ENCODE measurements at places on chromosomes 6 and 20.
A peak's percentile ranks its signal among the peaks of the same experiment; 100 is the strongest.

- peak; percentile 99 for DNase-seq
Observed at GRCh38 chr20:5657190-5657875, 92.9 kb upstream of the SHLD1 start.

GRCh38 chr20:13118676-13119075 is 102.4 kb upstream of the ISM1 start:
- no peak for DNase-seq

GRCh38 chr6:147204843-147205311 is 660 bp downstream of the STXBP5 start:
- no peak for DNase-seq

- peak; percentile 46 for DNase-seq
Observed at GRCh38 chr20:57582432-57583288, 21.8 kb downstream of the PCK1 start.

- no peak for DNase-seq
Observed at GRCh38 chr6:44301106-44301505, 12.0 kb downstream of the AARS2 start.

- no peak for DNase-seq
Observed at GRCh38 chr6:168441434-168442391, 729 bp downstream of the SMOC2 start.

GRCh38 chr20:39853636-39854035 is 835.4 kb downstream of the MAFB start:
- DNase-seq = peak; percentile 92

DNA sequence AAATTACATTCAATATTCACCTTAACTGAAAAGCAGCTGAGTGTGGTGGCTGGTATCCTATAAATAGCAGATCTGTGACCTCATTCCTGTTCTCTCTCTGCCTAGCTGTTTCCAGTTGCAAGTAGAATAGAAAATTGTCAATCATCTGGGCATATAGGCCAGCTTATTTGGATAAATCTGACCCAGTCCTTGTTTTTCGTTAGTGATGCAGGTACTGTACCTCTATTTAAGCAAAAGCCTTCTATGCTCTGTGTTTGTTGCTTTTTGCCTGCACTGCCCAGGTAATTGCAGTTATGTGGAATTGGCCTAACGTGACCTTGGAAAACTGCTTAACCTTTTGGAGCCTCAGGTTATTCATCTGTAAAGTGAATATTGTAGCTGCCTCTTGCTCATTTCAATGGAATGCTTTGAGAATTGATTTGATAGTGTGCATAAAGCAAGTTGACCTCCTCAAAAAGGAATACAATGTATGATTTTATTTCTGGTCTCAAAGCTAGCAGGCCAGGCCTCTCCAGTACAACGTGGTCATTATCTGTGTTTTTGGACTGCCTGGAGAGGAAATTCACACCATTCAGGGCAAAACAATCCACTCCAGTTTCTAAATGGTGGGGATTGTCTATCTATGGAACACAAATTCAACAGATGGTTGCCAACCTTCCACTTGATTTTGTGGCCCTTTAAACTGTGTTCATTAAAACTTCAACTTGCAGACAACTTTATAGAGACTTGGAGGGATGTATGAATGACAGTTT is 508.7 kb upstream of the CITED2 start:
- peak; percentile 66 for DNase-seq

DNA sequence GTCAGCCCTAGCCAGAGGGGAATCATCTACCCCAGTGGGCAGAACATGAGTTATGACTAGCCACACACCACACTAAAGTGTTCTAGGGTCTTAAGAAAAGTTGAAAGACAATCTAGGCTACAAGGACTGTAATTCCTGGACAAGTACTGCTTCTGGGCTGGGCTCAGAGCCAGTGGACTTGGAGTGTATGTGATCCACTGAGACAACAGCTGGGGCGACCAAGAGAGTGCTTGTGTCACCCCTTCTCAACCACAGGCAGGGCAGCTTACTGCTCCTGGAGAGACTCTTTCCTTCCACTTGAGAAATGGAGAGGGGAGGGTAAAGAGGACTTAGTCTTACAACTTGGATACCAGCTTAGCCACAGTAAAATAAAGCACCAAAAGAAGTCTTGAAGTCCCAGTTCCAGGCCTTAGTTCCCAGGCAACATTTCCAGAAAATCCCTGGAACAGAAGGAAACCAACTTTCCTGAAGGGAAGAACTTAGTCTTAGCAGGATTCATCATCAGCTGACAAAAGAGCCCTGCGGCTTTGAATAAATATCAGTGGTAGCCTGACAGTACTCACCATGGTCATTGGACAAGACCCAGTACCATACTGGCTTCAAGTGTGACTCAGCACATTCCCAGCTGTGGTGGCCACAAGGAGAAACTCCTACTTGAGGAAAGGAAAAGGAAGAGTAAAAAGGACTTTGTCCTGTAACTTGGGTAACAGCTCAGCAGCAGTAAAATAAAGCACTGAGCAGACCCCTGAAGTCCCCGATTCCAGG is 355.1 kb upstream of the ADGRB3 start:
- peak; percentile 45 for DNase-seq

- DNase-seq = peak; percentile 58
Observed at GRCh38 chr6:122717350-122717749, 62.2 kb upstream of the FABP7 start.

DNA sequence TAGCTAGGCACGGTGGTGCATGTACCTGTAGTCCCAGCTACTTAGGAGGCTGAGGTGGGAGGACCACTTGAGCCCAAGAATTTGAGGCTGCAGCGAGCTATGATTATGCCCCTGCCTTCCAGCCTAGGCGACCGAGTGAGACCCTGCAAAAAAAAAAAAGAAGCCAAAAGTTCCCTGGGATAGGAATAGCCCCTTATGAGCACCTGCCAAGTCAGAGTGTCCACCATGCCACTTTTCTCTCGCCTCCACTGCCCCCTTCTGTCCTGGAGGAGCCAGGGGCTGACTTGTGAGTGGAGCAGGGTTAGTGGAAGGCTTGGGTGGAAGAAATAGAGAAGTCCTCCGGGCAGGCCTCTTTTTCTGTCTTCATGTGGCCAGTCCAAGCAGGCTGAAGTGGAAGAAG is 12.1 kb upstream of the DDX27 start:
- no peak for DNase-seq

DNA sequence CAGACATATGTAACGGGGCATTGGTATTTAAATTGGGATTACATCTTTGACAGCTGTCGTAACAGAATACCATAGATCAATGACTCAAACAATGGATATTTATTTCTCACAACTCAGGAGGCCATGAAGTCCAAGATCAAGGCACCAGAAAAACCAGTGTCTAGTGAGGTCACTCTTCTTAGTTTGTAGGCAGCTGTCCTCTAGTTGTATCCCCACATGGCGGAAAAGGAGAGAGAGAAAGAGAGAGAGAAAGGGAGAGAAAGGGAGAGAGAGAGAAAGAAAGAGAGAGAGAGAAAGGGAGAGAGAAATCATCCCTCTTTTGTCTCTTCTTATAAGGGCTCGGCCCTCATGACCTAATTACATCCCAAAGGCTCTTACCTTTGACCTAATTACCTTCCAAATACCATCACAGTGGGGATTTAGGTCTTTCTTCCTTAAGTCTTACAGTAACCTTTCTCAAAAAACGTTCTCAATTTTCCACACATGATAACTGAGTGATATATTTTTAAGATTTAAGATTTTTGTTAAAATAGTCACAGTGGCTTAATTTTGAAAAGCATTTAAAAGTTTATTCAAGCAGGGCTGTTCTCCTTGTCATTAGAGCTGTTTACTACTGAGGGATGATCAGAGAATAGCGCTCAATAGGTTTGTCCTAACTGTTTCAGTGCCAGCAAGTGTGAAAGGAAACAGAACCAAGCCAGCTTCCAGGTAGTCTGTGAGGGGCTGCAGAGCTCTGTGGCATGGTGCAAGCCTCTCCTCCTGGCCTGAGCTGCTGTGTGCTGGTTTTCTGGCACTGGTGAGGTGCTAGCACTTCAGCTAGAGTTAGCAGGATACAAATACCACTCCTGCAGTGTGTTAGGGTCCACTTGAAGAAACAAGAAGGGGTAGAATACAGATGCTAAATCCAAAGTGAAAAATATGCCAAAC is 79.0 kb downstream of the IMPG1 start:
- DNase-seq = no peak

DNA sequence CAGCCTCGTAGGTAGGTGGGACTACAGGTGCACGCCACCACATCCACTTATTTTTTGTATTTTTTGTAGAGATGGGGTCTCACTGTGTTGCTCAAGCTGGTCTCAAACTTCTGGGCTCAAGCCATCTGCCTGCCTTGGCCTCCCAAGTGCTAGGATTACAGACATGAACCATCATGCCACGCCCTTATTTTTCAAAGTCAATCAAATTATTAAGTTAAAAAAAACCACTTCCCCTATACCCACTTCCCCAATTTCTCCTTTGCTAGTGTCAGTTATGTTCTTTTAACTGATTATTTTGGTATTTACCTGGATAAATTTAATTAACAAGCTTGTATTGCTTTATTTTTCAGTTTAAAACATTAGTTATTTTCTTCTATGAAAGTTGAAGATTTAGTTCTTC is 49.6 kb downstream of the RIOK1 start:
- DNase-seq = no peak

DNA sequence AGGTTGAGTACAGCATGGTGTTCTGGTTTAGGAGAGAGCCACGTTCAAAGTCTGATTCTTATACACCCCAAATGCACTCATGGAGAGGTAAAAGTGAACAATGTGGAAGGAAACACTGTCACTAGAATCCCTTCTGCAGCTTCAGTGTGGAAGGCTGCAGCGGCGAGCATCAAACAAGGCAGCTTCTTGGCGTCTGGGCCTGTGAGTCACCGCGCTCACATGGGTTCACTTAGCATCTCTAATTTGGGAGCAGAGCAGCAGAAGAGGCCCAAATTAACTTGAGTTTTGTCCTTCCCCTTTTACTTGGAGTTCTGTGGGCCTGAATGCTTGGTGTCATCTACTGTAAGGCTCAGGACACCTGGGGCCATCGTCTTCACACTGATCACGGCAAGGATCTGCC is 10.9 kb upstream of the E2F1 start:
- peak; percentile 75 for DNase-seq

GRCh38 chr6:134041093-134041492 is 11.3 kb downstream of the SLC2A12 start:
- DNase-seq = peak; percentile 74

DNA sequence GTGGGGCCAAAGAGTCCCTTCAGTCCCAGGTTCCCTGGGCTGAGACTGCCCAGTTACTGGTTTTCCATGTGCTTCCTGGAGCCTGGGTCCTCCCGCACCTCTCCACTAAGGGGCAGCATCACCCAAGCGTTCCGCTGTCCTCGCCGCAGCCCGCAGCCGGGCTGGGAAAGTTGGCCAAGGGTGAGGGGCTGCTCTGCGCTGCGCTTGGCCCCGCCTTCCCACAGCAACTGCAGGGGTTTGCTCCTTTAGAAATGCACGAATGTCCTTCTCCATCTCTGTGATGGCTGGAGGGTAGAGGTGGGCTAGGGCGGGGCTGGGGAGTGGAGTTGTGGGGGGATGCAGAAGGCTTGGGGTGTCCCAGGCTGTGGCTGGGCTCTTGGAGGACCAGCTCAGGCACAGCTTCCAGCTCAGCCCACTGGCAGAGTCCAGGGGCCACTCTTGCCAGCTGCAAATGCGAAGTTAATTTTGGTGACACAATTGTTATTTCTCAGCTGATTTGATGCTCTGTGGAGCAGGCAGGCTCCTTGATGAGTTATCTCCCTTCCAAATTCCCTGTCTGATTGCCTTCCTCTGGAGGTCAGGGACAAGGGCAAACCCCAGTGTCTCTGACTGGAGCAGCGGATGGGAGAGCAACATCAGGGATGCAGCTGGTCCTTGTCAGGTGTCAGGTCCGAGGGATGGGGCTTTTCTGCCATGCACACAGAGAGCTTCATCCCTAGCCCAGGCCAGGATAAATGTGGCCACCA is 63.2 kb downstream of the NOL4L start:
- DNase-seq = peak; percentile 33

DNA sequence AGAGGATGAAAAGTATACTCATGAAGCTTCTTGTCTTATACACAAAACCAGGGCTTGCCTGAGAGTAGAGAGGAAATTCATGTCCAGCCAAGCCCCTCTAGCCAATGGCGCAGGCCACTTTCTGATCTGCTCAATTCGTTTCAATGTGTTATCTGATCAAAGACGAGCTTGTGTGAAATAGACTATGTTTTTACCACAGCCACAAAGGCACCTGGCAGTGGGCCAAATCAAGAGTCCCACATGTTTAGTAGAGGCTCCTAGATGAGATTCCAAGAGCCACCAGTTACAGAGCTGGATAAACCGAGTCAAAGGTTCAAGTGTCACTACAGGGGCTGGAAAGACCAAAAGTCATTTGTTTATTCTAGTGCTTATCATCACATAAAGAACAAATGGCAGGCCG is 34.9 kb downstream of the GPLD1 start:
- no peak for DNase-seq

DNA sequence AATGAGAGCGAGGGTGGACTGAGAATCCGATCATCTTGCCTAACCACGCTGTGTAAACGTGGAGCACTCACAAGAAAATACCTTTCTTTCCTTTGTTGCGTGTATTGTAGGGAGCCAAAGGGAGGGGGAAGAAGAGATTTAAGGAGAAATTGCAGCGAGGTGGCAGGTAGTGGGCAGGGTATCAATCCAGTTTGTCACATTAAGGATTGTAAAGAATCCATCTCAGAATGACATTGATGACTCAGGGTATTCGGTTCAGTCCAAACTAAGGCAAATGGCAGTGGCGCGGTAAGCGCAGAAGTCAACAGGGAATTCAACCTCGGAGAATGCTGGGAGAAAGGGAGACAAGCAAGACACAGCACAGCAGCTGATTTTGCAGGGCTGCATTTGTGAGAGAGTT is 146.2 kb downstream of the ID4 start:
- DNase-seq = no peak

DNA sequence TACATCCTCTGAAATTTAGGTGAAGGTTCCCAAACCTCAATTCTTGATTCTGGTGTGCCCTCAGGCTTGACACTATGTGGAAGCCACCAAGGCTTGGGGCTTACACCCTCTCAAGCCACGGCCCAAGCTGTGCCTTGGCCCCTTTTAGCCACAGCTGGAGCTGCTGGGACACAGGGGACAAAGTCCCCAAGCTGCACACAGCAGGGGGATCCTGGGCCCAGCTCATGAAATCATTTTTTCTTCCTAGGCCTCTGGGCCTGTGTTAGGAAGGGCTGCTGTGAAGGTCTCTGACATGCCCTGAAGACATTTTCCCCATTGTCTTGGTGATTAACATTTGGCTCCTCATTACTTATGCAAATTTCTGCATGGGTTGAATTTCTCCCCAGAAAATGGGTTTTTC is 37.3 kb upstream of the BACH2 start:
- no peak for DNase-seq

- DNase-seq = no peak
Observed at GRCh38 chr6:79423216-79423615, 114.0 kb downstream of the LCA5 start.

DNA sequence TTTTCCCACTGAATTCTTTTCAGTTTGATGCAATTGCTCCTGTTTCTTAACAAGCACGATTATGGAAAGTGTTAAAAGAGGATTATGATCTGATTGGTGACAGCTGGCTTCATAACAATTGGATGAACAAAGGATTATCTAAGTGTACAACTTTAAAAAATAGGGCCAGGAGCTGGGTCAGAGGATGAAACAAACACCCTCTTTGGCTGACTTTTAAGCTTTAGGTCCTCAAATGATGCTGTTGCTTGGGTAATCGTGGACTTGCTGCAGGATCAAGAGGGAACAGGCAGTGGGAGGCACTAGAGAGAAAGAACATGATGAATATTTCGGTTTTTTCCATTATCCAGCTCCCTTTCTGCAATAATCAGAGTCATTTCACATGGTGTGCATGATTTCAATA is 35.5 kb upstream of the TMX4 start:
- no peak for DNase-seq

Data from fibroblast of lung (primary cell).